ENCODE measurements at places on chromosomes 12 and 14.

- peaks cover 6% of the 10 kb centered on the region for H3K4me1 ChIP-seq
- peaks cover 2% of the 10 kb centered on the region for H3K36me3 ChIP-seq
- H3K4me3 ChIP-seq = no peak overlapping the region
- H3K27ac ChIP-seq = no peak overlapping the region
- H3K27me3 ChIP-seq = peaks cover 20% of the 10 kb centered on the region
These were observed 2.1 kb upstream of the RNASE13 start for GRCh38 chr14:21036751-21037150.

- no peak for DNase-seq
- H3K27ac ChIP-seq = no peak overlapping the region
- peaks cover 5% of the 10 kb centered on the region for H3K4me1 ChIP-seq
These were observed 4.1 kb upstream of the CLEC4D start for GRCh38 chr12:8508910-8509841.

GRCh38 chr12:40648519-40648918, 43.7 kb upstream of the CNTN1 start:
- no peak overlapping the region for H3K4me3 ChIP-seq
- H3K27ac ChIP-seq = no peak overlapping the region
- H3K27me3 ChIP-seq = no peaks in the 10 kb centered on the region

- no peak overlapping the region for H3K4me3 ChIP-seq
- no peak overlapping the region for H3K27ac ChIP-seq
- H3K36me3 ChIP-seq = peaks cover 2% of the 10 kb centered on the region
- no peak for DNase-seq
These were observed 217.2 kb upstream of the BMP4 start for GRCh38 chr14:54173802-54174201.

GRCh38 chr14:104993306-104993705, 7.7 kb downstream of the CLBA1 start:
- no peak overlapping the region for H3K27ac ChIP-seq
- no peak overlapping the region for H3K4me3 ChIP-seq
- peaks cover 4% of the 10 kb centered on the region for H3K36me3 ChIP-seq
- H3K27me3 ChIP-seq = no peaks in the 10 kb centered on the region

- H3K27ac ChIP-seq = no peak overlapping the region
- no peaks in the 10 kb centered on the region for H3K27me3 ChIP-seq
- no peak overlapping the region for H3K4me3 ChIP-seq
- H3K36me3 ChIP-seq = peaks cover 4% of the 10 kb centered on the region
- DNase-seq = no peak
These were observed 28.7 kb downstream of the HSP90AA1 start for GRCh38 chr14:102058146-102058545.

GRCh38 chr14:52877628-52878027, 73.2 kb downstream of the FERMT2 start:
- DNase-seq = no peak
- H3K36me3 ChIP-seq = no peaks in the 10 kb centered on the region
- peaks cover 5% of the 10 kb centered on the region for H3K27me3 ChIP-seq
- no peak overlapping the region for H3K27ac ChIP-seq
- no peak overlapping the region for H3K4me3 ChIP-seq

- no peaks in the 10 kb centered on the region for H3K36me3 ChIP-seq
- no peaks in the 10 kb centered on the region for H3K27me3 ChIP-seq
- no peak overlapping the region for H3K4me3 ChIP-seq
- DNase-seq = no peak
- H3K4me1 ChIP-seq = no peaks in the 10 kb centered on the region
- no peak overlapping the region for H3K27ac ChIP-seq
These were observed 410.3 kb downstream of the SLC6A15 start for GRCh38 chr12:84502180-84502860.

DNA sequence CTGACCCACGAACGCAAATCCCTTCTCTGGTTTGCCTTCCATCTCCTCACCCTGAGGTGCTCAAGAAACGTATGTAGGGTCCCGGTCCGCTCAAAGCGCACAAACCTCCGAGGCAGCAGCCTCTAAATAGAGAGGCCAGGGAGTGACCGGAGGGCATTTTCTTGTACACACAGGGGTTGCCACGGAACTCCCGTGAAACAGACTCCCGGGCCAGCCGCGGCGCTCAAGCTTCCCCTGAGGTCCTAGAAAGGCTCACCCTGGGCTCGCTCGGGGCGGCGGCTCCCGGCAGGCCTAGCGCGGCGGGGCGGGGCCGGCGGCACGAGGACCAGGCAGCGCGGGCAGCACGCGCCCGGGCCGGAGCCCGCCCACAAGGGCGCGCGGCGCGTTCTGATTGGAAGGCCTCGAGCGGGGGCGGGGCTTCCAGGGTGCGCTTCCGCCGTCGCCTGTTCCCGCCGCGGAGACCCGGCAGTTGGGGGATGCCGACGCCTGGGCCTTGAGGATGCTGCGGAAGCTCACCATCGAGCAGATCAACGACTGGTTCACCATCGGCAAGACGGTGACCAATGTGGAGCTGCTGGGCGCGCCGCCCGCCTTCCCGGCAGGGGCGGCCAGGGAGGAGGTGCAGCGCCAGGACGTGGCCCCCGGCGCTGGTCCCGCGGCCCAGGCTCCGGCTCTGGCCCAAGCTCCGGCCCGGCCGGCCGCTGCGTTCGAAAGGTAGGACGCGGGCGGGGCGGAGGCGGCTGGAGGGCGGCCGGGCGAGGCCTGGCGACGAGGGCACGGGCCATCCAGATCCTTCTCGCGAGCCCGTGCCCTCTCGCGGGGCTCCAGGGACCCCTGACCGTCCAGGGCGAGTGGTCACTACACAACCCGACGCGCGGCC, at the start of gene TDRD9:
Gene TDRD9, plus strand, starts transcription at position 446 of the 880 bp plus-strand sequence. Its CDS starts 54 bp downstream, at position 500.
- H3K4me3 ChIP-seq = no peak within 1 kb of the TSS
- no peaks in the 10 kb centered on the region for H3K36me3 ChIP-seq
- no peak within 1 kb of the TSS for H3K27ac ChIP-seq
- DNase-seq = no peak

GRCh38 chr12:117919479-117919878, 49.3 kb downstream of the KSR2 start:
- peaks cover 18% of the 10 kb centered on the region for H3K27me3 ChIP-seq
- H3K4me3 ChIP-seq = no peak overlapping the region
- DNase-seq = no peak
- no peaks in the 10 kb centered on the region for H3K36me3 ChIP-seq
- H3K27ac ChIP-seq = no peak overlapping the region
- no peaks in the 10 kb centered on the region for H3K4me1 ChIP-seq

- no peak overlapping the region for H3K27ac ChIP-seq
- H3K4me1 ChIP-seq = no peaks in the 10 kb centered on the region
- no peak overlapping the region for H3K4me3 ChIP-seq
- H3K27me3 ChIP-seq = no peaks in the 10 kb centered on the region
These were observed 382.8 kb downstream of the ADAMTS20 start for GRCh38 chr12:43169115-43169681.

- no peak for DNase-seq
- no peak overlapping the region for H3K27ac ChIP-seq
- peaks cover 3% of the 10 kb centered on the region for H3K36me3 ChIP-seq
- H3K4me3 ChIP-seq = no peak overlapping the region
These were observed 52.7 kb downstream of the FAM222A start for GRCh38 chr12:109766251-109766778.

- peaks cover 36% of the 10 kb centered on the region for H3K27me3 ChIP-seq
- DNase-seq = no peak
- no peaks in the 10 kb centered on the region for H3K4me1 ChIP-seq
- no peak overlapping the region for H3K4me3 ChIP-seq
These were observed 363.1 kb downstream of the EGLN3 start for GRCh38 chr14:33587791-33588190.

GRCh38 chr14:61586544-61587055, 108.7 kb upstream of the HIF1A start:
- peaks cover 6% of the 10 kb centered on the region for H3K36me3 ChIP-seq
- H3K4me3 ChIP-seq = no peak overlapping the region
- peaks cover 7% of the 10 kb centered on the region for H3K4me1 ChIP-seq
- peaks cover 3% of the 10 kb centered on the region for H3K27me3 ChIP-seq
- DNase-seq = no peak
- H3K27ac ChIP-seq = no peak overlapping the region

DNA sequence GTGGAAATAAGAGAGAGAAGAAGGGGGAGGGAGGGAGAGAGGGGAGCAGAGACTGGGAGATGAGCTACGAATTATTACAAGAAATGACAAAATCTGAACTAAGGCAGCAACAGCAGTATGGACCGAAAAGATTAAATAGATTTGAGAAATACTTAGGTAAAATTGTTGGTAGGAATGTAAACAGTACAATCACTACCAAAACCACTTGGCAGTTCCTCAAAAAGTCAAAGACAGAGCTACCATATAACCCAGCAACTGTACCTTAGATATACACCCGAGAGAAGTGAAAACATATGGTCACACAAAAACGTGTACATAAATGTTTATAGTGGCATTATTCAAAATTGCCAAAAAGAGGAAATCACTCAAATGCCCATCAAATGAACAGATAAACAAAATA, 14.1 kb downstream of the KRAS start:
- no peak overlapping the region for H3K4me3 ChIP-seq
- peaks cover 13% of the 10 kb centered on the region for H3K4me1 ChIP-seq
- no peak for DNase-seq
- H3K36me3 ChIP-seq = peaks cover 3% of the 10 kb centered on the region
- no peaks in the 10 kb centered on the region for H3K27me3 ChIP-seq

- no peak for DNase-seq
- H3K4me1 ChIP-seq = peaks cover 14% of the 10 kb centered on the region
- peaks cover 11% of the 10 kb centered on the region for H3K36me3 ChIP-seq
- no peak overlapping the region for H3K4me3 ChIP-seq
- no peaks in the 10 kb centered on the region for H3K27me3 ChIP-seq
These were observed 29.0 kb downstream of the PEBP1 start for GRCh38 chr12:118164798-118165486.

DNA sequence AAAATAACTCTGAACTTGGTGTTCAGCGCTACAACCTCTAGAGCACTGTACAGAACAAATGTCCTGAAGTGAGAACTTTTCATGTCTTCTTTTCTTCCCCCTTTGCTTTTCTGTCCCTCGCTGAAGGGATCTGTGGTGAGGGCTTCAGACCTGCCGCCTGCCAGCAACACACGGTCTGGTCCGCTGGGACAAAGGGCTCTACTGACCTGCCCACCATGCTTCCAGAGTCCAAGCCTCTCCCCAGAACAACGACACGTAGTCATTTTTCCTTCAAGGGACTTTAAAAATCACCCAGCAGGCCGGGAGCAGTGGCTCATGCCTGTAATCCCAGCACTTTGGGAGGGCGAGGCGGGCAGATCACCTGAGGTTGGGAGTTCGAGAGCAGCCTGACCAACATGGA, 140.4 kb downstream of the EFCAB11 start:
- H3K36me3 ChIP-seq = peaks cover 3% of the 10 kb centered on the region
- peaks cover 40% of the 10 kb centered on the region for H3K27me3 ChIP-seq
- no peaks in the 10 kb centered on the region for H3K4me1 ChIP-seq
- no peak overlapping the region for H3K27ac ChIP-seq

- no peak overlapping the region for H3K4me3 ChIP-seq
- no peak overlapping the region for H3K27ac ChIP-seq
- no peak for DNase-seq
- no peaks in the 10 kb centered on the region for H3K27me3 ChIP-seq
- H3K36me3 ChIP-seq = peaks cover 9% of the 10 kb centered on the region
These were observed 102.5 kb downstream of the BEGAIN start for GRCh38 chr14:100484531-100485267.
